ENCODE measurements at places on chromosomes 7 and 10. TPM values are rescaled to one million over a fixed set of nuclear protein-coding genes. Genes with fewer than 3 reads are reported as not detected.

The CRTAC1 gene
- total RNA-seq = 0.22 TPM

The KLF6 gene
- 285 TPM for total RNA-seq

The NKX1-2 gene
- total RNA-seq = not detected

The KLF14 gene
- total RNA-seq = not detected

The KCNIP2 gene
- 3.2 TPM for total RNA-seq

The ADIRF gene
- 0.41 TPM for total RNA-seq

The XRCC2 gene
- 0.79 TPM for total RNA-seq

The CBLL1 gene
- 70.1 TPM for total RNA-seq

GRCh38 chr7:94190599-94191061 lies 186.5 kb upstream of the BET1 start:
- DNase-seq = no peak

GRCh38 chr7:32142649-32143048 lies 72.4 kb upstream of the PDE1C start:
- no peak for DNase-seq

DNA sequence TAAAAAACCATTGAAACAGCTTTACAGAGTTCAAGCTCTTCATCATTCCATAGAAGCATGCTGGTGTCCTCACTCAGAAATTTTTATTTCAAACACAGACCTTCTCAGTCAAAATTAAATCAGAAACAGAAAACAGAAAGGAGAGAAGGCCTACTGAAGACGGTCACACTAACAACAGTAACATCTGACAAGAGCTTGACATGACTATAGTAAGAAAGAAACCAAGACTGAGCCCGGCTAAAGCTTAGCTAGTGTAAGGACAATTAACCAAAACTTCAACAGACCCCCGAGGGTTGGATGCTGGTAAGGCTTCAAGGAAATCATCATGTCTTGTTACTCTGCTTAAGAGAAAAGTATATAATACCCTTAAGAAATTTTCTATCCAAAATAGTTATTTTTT lies 38.6 kb downstream of the MTPN start:
- no peak for DNase-seq

DNA sequence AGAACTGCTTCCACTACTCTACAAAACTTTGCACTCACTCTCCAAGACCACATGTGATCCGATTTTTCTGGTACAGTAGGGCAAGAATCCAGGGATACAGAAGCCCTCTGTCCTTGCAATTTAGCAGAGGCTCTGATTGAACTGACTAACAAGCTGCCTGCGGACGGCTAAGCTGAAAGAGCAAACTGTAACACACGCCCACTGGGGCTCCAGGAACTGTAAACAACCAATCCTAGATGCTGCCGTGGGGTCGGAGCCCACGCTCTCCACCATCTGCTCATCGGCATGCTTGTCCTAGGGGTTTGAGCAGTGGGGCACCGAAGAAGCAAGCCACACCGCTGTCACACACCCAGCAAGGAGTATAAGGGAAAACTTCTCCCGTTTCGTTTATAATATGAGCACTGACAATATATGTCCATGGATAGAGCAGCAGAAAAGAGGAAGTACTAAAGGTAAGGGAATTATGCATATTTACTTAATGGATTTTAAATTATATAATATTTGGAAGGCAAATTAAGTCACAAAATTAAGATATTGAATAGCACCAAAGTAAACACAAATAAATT lies 634.4 kb upstream of the POT1 start:
- DNase-seq = no peak

- DNase-seq = no peak
Observed at GRCh38 chr10:28853195-28853594, 175.9 kb downstream of the BAMBI start.

DNA sequence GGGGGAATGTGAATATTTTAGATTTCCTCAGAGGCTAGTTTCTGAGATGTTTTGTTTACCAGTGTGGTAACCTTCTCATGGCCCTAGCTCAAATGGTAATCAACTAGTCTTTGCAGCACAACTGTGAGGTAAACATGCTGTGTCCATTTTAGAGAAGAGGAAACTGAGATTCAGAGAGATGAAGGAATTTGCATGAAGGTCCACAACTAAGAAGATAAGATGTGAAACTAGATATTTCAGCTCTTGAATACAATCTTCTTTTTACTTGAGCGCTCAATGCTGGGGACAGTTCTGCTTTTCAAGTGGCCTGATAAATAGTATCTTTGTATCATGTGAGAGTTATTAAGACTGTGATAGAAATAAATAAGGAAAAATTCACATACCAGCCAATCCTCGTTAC lies 245.4 kb downstream of the AUTS2 start:
- no peak for DNase-seq

GRCh38 chr10:124624006-124624405 lies 120.2 kb downstream of the FAM53B start:
- DNase-seq = no peak

GRCh38 chr10:126350216-126350992 lies 37.9 kb downstream of the ADAM12 start:
- no peak for DNase-seq

DNA sequence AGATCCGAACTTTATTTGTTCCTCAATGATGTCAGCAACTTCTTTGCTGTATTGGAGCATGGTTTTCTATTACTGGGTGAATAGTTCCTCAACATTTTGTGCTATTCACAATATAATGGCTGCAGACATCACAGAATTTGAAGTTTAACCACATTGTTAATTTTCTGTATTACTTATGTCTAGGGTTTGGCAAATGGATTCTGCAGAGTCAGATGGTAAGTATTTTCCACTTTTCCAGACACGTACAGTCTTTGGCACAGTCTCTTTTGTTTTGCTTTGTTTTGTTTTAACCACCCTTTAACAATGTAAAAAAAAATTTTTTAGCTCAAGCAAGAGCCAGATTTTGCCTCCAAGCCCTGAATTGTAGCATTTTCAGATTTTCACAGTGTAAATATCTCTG lies 36.8 kb upstream of the FOXK1 start:
- no peak for DNase-seq

- no peak for DNase-seq
Observed at GRCh38 chr10:14332903-14333302, 2.2 kb upstream of the FRMD4A start.

DNA sequence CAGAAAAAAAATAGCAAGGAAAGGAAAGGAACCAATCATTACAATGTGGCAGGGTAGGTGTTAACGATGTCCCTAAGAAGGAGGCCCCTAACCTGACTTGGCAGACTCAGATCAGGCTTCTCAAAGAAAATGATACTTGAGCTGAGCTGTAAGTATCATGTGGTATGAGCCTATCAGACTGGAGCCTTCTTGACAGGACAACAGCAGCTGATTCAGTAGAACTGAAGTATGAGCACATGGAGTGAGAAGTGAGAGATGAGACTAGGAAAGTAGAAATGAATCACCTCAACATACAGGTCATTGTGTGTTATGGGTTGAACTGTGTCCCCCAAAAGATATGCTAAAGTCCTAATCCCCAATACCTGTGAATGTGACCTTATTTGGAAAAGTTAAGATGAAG lies 66.3 kb downstream of the MTERF1 start:
- no peak for DNase-seq

GRCh38 chr7:28061824-28062196 lies 118.8 kb downstream of the JAZF1 start:
- no peak for DNase-seq

- no peak for DNase-seq
Observed at GRCh38 chr10:77162697-77163096, 474.9 kb downstream of the KCNMA1 start.

DNA sequence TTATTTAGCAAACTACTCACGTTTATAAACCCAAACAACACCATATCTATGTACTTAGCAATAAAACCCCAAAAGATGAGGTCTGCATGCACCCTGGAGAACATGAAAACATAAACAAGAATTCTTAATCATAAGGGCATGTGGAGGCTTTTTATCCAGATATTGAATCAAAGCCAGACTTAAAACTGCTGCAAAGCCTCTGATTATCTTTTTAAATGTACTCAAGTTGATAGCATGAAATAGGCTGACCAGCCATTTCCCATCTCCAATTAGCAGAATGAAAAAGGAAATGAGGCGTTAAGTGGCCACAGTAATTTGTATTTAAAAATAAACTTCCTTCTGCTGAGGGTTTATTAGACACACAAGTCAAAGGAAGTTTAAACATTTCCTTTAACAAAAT lies 48.3 kb downstream of the ITIH5 start:
- DNase-seq = no peak

GRCh38 chr7:13028036-13028824 lies 340.8 kb downstream of the ARL4A start:
- DNase-seq = no peak

DNA sequence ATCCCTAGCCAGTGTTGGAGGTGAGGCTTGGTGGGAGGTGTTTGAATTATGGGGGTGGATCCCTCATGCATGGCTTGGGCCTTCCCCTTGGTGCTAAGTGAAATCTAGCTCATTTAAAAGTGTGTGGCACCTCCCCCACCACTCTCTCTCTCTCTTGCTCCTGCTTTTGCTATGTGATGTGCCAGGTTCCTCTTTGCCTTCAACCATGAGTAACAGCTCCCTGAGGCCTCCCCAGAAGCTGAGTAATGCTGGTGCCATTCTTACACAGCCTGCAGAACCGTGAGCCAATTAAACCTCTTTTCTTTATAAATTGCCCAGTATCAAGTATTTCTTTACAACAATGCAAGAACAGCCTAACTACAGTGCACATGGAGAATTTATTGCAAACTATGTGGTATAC lies 188.8 kb upstream of the POT1 start:
- DNase-seq = no peak

- peak; percentile 6 for DNase-seq
Observed at GRCh38 chr7:101390901-101391301, 28.2 kb downstream of the COL26A1 start.

DNA sequence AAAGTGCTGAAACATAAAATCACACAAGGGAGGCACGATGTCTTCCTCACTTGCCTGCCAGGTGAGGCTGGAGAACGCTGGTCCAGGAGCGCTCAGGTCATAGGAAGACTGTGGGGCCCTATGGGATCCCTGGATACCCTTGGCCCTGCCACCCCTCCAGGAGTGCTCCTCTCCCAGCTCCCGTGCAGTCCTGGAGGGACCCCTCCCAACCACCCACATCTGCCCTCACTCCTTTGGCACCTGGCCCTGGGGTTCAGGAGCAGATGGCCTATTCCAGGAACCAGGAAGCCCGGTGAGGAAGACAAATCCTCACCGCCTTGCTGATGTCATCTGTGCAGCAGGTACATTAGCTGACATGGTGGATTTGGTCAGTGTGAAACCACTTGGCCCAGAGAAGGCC lies 3.7 kb upstream of the CXCL12 start:
- DNase-seq = no peak

- DNase-seq = no peak
Observed at GRCh38 chr7:30559611-30560010, 35.1 kb upstream of the GARS1 start.

GRCh38 chr7:45920502-45921380 lies at the start of gene IGFBP3:
Gene IGFBP3 (minus strand): TSS chr7:45921272. CDS start chr7:45921140, 132 bp downstream.
- DNase-seq = no peak

Measured in T-cell (primary cell).